ENCODE measurements at places on chromosomes 5 and 9. TPM values are rescaled to one million over a fixed set of nuclear protein-coding genes. Genes with fewer than 3 reads are reported as not detected.

DNA sequence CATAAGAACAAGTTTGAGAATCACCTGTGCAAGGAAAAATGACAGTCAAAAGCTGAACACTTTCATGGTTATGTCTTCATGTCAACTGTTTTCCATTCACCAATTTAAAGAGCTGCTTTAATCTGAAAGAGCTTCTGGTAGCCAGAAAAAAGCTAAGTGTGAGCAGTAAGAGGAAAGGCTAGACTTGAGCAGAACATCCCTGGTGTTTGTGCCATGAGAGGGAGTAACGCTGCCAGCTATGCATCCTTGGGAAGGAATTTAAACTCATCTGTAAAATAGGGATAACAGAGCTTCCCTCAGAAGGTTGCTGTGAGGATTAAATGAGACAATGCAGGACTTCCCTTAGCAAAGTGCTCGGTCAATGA lies 193.7 kb downstream of the MAPKAP1 start:
- no peaks in the 10 kb centered on the region for H3K27me3 ChIP-seq
- no peak overlapping the region for H3K27ac ChIP-seq

GRCh38 chr5:33761139-33761538 lies 130.7 kb downstream of the ADAMTS12 start:
- DNase-seq: no peak
- no peak overlapping the region for H3K4me3 ChIP-seq
- no peaks in the 10 kb centered on the region for H3K4me1 ChIP-seq
- H3K27me3 ChIP-seq: no peaks in the 10 kb centered on the region

GRCh38 chr5:142432961-142433360 lies 108.1 kb upstream of the SPRY4 start:
- no peaks in the 10 kb centered on the region for H3K4me1 ChIP-seq
- H3K36me3 ChIP-seq: no peaks in the 10 kb centered on the region
- no peak overlapping the region for H3K4me3 ChIP-seq
- no peak overlapping the region for H3K27ac ChIP-seq

GRCh38 chr9:30507166-30507565 lies 1877.3 kb upstream of the ACO1 start:
- H3K4me1 ChIP-seq: no peaks in the 10 kb centered on the region
- H3K36me3 ChIP-seq: no peaks in the 10 kb centered on the region
- no peak overlapping the region for H3K27ac ChIP-seq
- H3K4me3 ChIP-seq: no peak overlapping the region
- DNase-seq: no peak

DNA sequence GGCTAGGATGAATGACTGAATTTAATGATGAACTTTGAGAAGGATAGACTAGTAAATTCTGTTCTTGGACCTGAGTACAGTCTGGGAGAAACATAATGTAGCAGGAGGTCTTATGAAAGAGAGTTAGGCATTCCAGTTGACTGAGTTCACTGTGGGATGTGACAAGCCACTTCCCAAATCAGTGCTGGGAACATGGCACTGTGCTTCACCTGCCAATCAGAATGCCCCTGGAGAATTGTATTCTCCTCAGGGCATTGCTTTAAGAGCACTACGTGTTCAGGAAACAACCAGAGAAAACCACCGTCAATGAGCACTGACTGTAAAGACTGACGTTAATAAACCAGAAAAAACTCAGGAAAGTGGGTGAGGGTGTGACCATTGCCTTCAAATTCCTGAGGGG lies 1.2 kb downstream of the CCDC107 start:
- H3K27me3 ChIP-seq: no peaks in the 10 kb centered on the region
- H3K36me3 ChIP-seq: peaks cover 10% of the 10 kb centered on the region
- H3K4me1 ChIP-seq: peaks cover 22% of the 10 kb centered on the region
- H3K27ac ChIP-seq: peak overlapping the region; percentile 99

The OR1Q1 gene
- not detected for total RNA-seq

The PCDHGA6 gene
- 12.0 TPM for total RNA-seq

DNA sequence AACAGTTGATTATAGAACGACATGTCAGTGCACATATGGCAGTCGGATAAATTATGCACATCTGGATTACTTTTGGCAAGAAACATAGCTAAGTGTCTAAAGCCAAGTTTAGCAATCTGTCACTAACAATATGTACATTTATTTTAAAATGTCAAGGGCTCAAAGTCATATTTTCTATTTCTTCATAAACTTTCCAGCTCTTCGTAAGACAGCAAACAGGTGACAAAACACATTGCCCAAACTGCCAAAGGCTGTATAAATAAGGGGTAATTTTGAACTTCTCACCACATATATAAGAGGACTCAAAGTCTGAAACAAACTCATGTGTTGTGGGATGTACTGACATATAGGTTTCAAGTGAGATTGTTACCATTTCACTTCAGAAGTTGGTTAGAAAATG lies 237.2 kb downstream of the ARL15 start:
- no peaks in the 10 kb centered on the region for H3K4me1 ChIP-seq
- no peak overlapping the region for H3K27ac ChIP-seq
- H3K4me3 ChIP-seq: no peak overlapping the region
- H3K27me3 ChIP-seq: no peaks in the 10 kb centered on the region

The ADRA1B gene
- 14.8 TPM for total RNA-seq

DNA sequence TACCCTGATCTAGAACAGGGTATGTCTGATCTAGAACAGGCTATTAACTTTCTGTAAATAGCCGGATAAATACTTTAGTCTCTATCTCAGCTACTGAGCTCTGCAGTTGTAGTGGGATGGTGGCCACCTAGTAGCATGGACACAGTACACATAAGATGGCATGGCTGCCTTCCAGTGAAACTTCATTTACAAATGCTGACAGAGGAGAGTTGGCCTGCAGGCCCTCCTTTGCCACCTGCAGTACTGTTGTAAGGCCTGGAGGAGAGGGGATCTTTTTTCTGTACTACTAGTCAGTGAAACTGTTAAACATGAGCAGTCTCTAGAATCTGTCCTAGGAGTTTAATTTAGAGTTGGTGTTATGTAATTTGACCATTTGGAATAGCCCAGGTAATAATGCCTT lies 86.0 kb downstream of the TRIO start:
- H3K4me1 ChIP-seq: peaks cover 21% of the 10 kb centered on the region
- no peaks in the 10 kb centered on the region for H3K27me3 ChIP-seq
- no peaks in the 10 kb centered on the region for H3K36me3 ChIP-seq
- no peak overlapping the region for H3K4me3 ChIP-seq
- no peak overlapping the region for H3K27ac ChIP-seq

GRCh38 chr5:164119806-164120447 lies 614.5 kb downstream of the MAT2B start:
- H3K4me1 ChIP-seq: no peaks in the 10 kb centered on the region
- no peak overlapping the region for H3K4me3 ChIP-seq
- no peak overlapping the region for H3K27ac ChIP-seq
- no peaks in the 10 kb centered on the region for H3K36me3 ChIP-seq
- H3K27me3 ChIP-seq: no peaks in the 10 kb centered on the region

DNA sequence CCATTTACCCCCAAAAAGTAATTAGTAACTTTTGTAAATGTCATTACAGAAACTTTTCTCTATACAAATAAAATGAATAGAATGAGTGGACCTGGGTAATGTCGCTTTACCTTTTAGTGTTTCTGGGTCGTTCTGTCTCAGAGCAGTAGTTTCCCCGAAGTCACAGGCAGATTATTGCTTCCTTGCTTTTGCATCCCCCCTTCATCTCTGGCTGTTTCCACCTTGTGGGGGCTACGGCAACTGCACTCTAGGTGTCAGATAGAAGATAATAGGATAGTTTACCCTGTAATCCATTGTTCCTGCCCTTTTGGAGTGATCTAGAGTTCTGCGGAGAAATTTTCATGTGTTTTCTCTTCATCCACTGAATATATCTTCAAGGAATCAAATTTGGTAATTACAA lies 68.7 kb downstream of the PRR16 start:
- no peak for DNase-seq
- H3K4me1 ChIP-seq: no peaks in the 10 kb centered on the region
- H3K4me3 ChIP-seq: no peak overlapping the region
- no peaks in the 10 kb centered on the region for H3K36me3 ChIP-seq
- H3K27me3 ChIP-seq: no peaks in the 10 kb centered on the region

- no peaks in the 10 kb centered on the region for H3K36me3 ChIP-seq
- peak overlapping the region; percentile 19 for H3K27ac ChIP-seq
- peak overlapping the region; percentile 56 for H3K4me3 ChIP-seq
- DNase-seq: peak; percentile 65
Measured at GRCh38 chr5:80246995-80247729, 8.7 kb downstream of the SERINC5 start.

The OBP2B gene
- total RNA-seq: not detected

DNA sequence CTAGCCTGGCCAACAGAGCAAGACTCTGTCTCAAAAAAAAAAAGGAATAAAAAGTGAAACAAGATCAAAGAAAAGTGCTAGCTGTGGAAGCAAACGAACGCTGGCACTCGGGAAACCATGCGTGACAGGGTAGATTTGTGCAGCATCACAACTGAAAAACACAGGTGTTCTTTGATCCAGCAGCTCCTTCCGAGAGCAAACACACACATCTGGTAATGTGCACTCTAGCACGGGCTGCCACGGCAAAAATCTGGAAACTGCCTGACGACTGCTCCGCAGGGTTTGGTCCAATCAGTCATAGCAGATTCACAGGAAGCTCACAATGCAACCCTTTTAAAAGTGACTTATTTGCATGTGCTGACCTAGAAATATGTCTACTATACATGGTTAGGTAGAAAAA lies 80.0 kb downstream of the SYK start:
- DNase-seq: no peak
- no peak overlapping the region for H3K4me3 ChIP-seq
- no peaks in the 10 kb centered on the region for H3K4me1 ChIP-seq
- H3K27ac ChIP-seq: no peak overlapping the region
- H3K36me3 ChIP-seq: no peaks in the 10 kb centered on the region

The CER1 gene
- total RNA-seq: not detected

DNA sequence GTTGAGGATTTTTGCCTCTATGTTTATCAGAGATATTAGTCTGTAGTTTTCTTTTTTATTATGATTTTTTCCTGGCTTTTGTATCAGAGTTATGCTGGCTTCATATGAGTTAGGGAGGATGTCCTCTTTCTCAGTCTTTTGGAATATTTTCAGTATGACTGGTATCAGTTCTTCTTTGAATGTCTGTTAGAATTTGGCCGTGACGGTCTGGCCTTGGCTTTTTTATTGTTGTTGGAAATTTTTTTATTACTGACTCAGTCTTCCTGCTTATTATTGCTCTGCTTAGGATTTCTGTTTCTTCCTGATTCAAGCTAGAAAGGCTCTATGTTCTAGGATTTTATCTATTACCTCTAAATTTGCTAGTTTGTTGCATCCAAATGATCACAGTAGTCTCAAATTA lies 421.9 kb downstream of the CDH10 start:
- no peak for DNase-seq
- H3K27ac ChIP-seq: no peak overlapping the region
- H3K36me3 ChIP-seq: no peaks in the 10 kb centered on the region

DNA sequence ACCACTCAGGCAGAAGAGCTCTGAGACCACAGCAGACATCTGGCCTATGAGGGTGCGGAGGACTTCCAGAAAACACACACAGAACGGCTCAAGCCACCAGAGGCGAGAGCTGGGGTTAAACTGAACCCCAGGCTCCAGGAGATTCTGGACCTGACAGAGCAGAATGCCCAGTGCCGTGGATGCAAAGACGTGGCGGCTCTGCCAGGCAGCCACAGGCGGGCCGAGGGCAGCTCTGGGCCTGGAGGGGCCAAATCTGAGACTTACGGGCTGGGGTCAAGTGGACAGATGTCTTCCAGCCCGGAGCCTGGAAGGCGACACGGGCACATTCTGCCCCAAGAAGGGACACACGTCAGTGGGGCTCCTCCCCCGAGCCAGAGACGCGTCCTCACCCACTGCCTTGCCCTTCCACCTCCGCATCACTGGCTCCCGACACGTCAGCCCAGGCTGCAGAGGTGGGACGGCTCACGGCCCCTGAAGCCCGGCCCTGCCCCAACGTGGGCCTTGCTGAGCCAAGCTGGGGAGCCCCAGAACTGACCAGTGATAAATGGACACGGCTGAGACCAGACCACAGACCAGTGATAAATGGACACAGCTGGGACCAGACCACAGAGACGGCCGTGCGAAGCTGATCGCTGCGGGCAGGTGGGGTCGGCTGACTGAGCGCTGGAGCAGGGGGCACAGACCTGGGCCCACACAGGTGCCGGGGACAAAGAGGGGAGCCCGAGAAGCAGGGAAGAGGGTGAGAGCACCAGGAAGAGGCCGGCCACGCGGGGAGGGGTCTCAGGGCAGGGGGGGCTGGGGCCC lies 40.9 kb upstream of the NSMF start:
- H3K27me3 ChIP-seq: no peaks in the 10 kb centered on the region
- peaks cover 5% of the 10 kb centered on the region for H3K36me3 ChIP-seq
- H3K27ac ChIP-seq: no peak overlapping the region
- no peak overlapping the region for H3K4me3 ChIP-seq
- DNase-seq: no peak

The CORO2A gene
- total RNA-seq: 1.2 TPM

GRCh38 chr9:128149951-128150593 lies 819 bp downstream of the LCN2 start:
- H3K36me3 ChIP-seq: no peaks in the 10 kb centered on the region
- no peak for DNase-seq
- no peak overlapping the region for H3K4me3 ChIP-seq
- H3K27ac ChIP-seq: no peak overlapping the region
- H3K27me3 ChIP-seq: no peaks in the 10 kb centered on the region
- H3K4me1 ChIP-seq: no peaks in the 10 kb centered on the region

- no peaks in the 10 kb centered on the region for H3K4me1 ChIP-seq
- H3K27me3 ChIP-seq: no peaks in the 10 kb centered on the region
- no peak for DNase-seq
- no peaks in the 10 kb centered on the region for H3K36me3 ChIP-seq
- no peak overlapping the region for H3K27ac ChIP-seq
Measured at GRCh38 chr9:81874931-81875330, 53.3 kb upstream of the SPATA31D4 start.

DNA sequence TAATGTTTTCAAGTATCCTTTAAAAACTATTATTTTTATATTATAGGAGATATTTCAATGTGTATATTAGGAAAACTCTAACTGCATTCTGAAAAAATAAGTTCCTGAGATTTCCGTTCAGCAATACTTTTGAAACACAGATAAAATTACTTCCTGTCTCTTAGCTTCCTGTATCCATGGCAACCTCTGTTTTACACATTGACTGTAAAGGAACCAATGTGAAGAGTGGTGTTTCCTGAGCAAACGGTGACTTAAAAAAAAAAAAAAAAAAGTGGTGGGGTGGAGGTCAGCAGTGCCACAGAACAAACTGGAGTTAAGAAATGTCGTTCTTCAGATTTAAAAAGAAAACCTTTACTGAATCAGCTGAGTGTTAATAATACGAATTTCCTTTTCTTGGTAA lies at the start of gene LRRC70:
TSS of gene LRRC70 (plus strand) at position 280 of the 400 bp plus-strand sequence. CDS start 620 bp downstream, outside the sequence.
- peak within 1 kb of the TSS; percentile 2 for H3K4me3 ChIP-seq
- no peaks in the 10 kb centered on the region for H3K4me1 ChIP-seq
- H3K36me3 ChIP-seq: no peaks in the 10 kb centered on the region
- H3K27me3 ChIP-seq: no peaks in the 10 kb centered on the region
- no peak for DNase-seq

- H3K27ac ChIP-seq: no peak overlapping the region
- H3K4me3 ChIP-seq: no peak overlapping the region
Measured at GRCh38 chr9:32487981-32488380, 38.0 kb downstream of the RIGI start.
